NCI-H524 (cell line): ENCODE measurements at places on chromosomes 1 and 21.

GRCh38 chr1:62389531-62389930 is 47.3 kb upstream of the USP1 start:
- DNase-seq: no peak

DNA sequence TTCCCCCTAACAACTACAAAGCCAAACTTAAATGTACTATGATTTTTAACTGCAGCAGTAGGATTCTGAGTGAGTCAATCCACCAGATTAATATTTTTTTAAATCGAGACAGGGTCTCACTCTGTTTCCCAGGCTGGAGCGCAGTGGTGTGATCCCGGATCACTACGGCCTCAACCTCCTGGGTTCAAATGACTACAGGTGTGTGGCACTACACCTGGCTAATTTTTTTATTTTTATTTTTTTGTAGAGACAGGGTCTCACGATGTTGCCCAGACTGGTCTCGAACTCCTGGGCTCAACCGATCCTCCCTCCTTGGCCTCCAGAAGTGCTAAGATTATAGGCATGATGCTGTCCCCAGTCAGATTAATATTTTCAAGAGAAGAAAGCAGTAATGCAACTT is 88.1 kb downstream of the SLC45A1 start:
- no peak for DNase-seq

GRCh38 chr1:19426294-19427086 is 58.8 kb downstream of the CAPZB start:
- no peak for DNase-seq

DNA sequence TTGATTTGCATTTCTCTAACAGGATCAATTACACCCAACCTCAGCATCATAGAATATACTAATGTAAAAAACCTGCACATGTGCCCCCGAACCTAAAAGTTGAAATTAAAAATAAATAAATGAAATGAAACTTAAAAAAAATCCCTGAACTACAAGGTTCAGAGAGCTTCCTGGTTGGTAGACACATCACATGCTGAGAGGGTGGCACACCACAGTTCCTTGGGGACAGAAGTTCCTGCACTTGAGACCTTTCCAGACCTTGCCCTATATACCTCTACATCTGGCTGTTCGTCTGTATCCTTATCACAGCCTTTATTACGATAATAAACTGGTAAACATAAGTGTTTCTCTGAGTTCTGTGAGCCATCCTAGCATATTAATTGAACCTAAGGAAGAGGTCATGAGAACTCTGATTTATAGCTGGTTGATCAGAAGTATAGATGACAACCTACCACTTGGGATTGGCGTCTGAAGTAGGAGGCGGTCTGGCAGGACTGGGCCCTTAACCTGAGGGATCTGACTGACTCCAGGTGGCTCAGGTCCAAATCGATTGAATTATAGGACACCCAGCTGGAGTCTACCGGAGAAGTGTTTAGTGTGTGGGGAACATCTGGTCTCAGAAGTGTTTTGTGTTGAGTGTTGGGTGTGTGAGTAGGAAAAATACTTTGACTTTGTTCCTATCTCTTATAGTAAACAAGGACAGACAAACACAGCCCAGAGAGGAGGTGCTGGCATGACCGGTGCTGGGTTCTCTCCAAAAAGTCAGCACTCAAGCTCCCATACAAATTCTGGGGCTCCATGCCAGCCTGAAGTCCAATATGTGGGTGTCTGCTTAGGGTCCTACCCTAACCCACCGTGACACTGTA is 19.0 kb downstream of the C1orf115 start:
- peak; percentile 39 for DNase-seq

- no peak for DNase-seq
Measured at GRCh38 chr1:187718527-187718926, 889.8 kb downstream of the PLA2G4A start.

GRCh38 chr1:99710994-99711393 is 55.4 kb downstream of the FRRS1 start:
- DNase-seq: no peak

DNA sequence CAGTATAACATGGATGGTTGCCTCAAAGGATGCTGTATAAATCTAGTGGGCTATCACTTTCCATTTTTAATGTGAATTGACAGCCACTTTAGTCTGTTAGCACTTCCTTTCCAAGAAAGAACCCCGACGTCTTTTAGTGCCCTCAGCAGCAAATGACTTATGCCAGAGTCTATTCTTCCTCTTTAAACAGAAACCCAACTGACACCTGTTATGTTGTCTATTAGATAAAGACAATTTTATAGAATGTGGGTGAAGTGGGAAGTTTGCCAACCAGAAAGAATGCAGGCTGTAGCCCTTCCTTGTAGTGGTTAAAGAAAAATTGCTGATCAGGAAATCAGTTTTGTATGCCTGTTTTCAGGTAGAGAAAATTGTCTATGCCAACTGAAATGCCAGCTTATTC is 344.9 kb downstream of the ZNF326 start:
- DNase-seq: no peak

GRCh38 chr1:189673217-189673616 is 804.4 kb downstream of the BRINP3 start:
- peak; percentile 30 for DNase-seq

GRCh38 chr1:5728663-5729355 is 263.4 kb downstream of the NPHP4 start:
- DNase-seq: no peak

DNA sequence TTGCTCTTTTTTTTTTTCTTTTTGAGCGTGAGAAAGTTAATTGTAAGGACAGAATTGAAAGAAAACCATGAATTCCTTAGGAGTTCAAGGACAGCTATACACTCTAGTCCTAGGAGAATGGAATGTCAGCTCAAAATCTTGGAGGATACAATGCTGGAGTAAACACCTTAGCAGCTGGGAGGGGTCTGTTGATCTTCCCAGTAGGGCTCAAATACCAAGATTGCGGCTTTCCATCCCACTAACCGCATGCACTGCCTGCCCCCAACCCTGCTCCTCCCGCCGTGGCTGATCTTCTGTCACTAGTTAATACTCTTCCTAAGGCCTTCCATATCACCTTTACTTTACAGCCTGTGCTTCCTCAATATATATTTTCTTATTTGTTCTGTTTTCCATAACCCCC is 2.6 kb upstream of the PDC start:
- DNase-seq: no peak

GRCh38 chr1:77643456-77643855 is 39.0 kb downstream of the ZZZ3 start:
- no peak for DNase-seq

- no peak for DNase-seq
Measured at GRCh38 chr1:42952303-42953001, 6.2 kb downstream of the SLC2A1 start.

GRCh38 chr1:225572422-225572821 is 80.5 kb downstream of the ENAH start:
- DNase-seq: no peak

- no peak for DNase-seq
Measured at GRCh38 chr1:216836316-216836715, 113.1 kb upstream of the ESRRG start.

- DNase-seq: no peak
Measured at GRCh38 chr21:44708213-44708865, 3.0 kb downstream of the TSPEAR start.

DNA sequence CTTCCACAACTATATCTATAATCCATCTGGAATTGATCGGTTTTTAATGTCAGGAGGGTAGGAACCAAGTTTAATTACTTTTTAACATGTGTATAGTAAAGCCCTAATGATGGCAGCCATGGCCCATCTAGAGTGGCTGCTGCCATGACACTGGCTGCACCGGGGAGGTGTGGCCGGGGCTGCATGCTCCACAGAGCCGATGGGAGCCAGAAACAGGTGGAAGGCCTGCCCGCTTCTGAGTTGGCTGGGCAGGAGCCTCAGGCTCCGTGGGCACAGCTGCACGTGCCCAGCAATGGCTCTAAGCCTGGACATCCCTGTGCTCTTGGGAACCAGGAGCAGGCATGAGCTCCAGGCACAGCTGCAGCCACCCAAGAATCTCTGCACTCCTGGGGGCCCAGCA is 73.0 kb downstream of the GBP6 start:
- DNase-seq: no peak

DNA sequence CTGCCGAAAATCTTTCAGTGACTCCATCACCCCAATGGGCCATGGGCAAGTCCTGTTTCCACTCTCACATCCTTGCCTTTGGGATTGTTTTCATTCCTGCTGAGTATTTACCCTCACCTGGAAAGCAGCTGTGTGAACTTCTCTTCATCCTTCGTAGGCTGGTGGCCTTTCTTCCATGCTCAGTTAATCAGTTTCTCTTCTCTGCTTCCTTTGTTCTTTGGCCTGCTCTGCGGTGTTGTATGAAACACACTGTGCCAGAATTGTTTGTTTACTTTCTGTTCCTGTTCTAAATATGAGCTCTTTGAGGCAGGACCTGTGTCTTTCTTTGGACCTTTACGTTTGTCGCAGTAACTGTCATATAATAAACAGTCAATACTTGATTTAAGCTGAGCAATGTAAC is 48.6 kb downstream of the ITSN1 start:
- no peak for DNase-seq

GRCh38 chr1:42690477-42691156 is 8.4 kb downstream of the YBX1 start:
- DNase-seq: no peak

GRCh38 chr1:230270185-230270558 is 156.0 kb downstream of the PGBD5 start:
- DNase-seq: no peak

GRCh38 chr1:8283058-8283884 is 34.6 kb upstream of the SLC45A1 start:
- no peak for DNase-seq

GRCh38 chr1:92487078-92487605 is 417 bp upstream of the GFI1 start:
- no peak for DNase-seq

- DNase-seq: no peak
Measured at GRCh38 chr1:29754573-29755375, 518.5 kb downstream of the PTPRU start.

DNA sequence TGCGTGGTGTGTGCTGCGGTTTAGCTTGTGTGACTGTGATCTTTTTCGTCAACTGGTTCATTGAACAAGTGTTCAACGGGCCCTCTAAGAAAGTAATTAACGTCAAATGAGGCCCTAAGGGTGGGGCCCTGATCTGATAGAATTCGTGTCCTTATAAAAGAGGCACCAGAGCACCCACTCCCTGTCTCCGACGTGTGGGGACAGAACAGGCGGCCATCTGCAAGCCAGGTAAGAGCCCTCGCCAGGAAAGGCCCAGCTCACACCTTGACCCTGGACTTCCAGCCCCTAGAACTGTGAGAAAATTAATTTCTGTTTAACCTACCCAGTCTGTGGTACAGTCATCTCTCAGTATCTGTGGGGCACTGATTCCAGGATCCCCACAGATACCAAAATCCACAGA is 20.4 kb upstream of the SAMD11 start:
- DNase-seq: no peak

- DNase-seq: no peak
Measured at GRCh38 chr21:39108291-39109162, 74.7 kb downstream of the PSMG1 start.

GRCh38 chr1:59442492-59442891 is 145.6 kb downstream of the FGGY start:
- no peak for DNase-seq

DNA sequence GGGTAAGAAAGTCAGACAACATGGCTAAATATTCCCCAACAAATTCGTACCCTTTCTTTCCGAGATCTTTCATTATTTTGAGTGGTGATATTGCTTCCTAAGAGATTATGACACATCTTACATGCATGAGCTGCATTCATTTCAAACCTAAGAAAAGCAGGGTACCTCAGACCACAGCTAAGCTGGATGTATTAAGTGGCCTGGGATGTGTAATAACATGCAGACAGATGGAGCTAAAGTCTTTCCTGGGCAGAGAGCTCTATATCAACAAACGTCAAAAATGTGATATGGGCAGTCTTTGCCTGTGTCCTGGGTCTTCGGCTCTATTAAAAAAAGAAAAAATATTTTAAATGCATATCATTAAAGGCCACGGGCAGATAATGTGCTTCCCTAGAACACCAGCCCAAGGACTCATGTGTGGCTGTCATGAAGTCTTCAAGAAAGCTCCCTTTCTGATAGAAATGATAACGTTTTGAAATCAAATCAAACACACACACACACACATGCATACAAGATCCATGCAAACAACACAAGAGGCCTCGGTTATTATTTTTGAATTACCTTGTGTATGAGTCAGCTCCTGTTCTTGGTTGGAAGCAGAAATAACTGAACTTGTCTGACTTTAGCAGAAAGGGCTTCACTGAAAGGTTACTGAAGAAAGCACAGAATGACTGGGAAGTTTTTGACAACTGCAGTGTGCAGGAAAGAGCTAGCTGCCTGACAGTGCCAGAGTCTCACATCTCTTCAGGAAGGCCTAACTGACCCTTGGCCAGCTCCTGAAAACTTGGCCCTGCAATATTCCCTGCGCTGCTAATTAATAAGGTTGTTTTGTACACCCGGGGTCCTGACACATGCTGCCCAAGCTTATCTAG is 231.2 kb downstream of the DSCAM start:
- peak; percentile 39 for DNase-seq

DNA sequence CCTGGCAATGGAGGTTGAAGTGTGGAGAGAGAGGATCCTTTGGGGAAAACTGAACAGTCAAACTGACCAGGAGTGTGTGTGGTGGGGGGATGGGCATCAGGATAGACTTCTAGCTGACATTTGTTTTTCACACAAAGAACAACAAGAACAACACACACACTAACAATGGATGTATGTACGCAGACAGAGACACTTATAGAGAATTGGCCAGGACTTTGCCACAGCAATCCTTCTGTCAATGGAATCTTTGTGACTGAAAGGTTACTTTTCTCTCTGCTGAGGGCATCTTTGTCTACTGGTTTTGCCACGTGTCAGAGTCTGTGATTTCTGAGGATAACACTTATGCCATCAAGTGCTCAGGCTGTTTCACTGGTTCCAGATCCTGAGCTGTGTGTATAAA is 12.4 kb upstream of the FCGR2A start:
- DNase-seq: no peak

- no peak for DNase-seq
Measured at GRCh38 chr1:147579532-147579931, 38.2 kb downstream of the BCL9 start.

DNA sequence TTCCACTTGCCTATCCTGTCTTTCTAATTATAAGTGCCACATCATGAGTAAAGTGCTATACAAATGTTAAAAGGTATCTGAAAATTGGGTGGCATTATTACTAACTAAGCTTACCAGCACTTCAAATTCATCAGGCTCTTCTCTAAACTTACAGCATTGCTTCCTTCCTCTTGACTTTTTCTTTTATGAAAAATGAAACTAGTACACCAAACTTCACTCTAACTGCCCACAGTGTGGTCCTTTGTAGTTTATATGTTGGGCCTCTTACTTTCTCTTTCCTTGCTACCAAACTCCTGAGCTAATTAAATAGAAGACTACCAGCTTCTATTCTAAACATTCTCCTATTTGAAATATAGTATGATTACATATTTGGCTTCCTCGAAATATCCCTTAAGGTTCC is 81.8 kb downstream of the NOTCH2 start:
- no peak for DNase-seq

- no peak for DNase-seq
Measured at GRCh38 chr1:58765006-58765405, 18.8 kb downstream of the JUN start.

GRCh38 chr21:40402884-40403582 is 443.9 kb downstream of the DSCAM start:
- DNase-seq: no peak

- DNase-seq: no peak
Measured at GRCh38 chr21:41739011-41739410, 27.8 kb downstream of the RIPK4 start.
